ENCODE measurements at places on chromosomes 1 and 21.

DNA sequence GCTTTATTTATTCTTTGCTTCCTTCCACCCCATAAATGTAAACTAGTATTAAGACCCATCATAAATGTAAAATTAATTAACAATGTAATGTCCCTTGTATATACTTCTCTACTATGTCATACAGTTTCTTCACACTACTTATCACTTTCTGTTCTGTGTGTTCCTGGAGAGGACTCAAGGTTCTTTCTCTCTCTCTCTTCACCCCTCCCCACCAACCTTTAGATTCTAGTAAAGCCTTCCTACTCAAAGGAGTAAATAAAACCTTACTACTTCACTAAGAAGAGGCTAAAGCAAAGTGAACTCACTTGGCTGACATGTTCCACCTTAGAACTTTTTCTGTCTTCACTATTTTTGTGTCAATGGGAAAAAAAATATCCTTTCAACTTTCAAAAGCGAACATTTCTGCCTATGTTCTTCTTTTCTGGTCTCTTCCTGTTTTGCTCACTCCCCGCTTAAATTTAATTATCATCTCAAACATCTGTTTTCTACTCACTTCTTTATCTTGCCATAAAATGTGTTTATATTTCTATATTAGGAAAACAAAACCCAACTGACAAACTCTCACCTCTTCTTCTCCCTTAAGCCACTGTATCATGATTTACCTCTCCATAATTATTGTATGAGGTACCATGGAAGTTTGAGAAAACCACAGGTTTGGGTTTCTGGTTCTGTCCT is 260.3 kb downstream of the DPYD start:
- no peak for DNase-seq

DNA sequence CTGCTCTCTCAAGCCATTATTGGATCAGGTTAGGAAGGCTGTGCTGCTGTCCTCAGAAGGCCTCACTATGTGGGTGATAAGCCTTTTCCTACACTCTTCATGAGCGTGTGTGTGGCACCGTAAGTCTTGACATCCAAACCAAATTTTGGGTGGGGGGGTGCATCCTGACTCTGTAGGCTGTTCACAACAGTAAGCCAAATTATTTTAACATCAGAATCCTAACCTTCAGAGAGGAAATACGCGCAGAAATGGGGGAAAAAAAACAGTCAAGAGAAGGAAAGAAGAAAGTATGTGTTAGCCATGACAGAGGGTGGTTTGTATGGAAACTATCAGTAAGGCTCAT is 21.0 kb downstream of the STPG1 start:
- no peak for DNase-seq

GRCh38 chr1:180603850-180604226 is 28.0 kb upstream of the XPR1 start:
- DNase-seq, result no peak

GRCh38 chr1:160761886-160762285 is 22.8 kb downstream of the SLAMF7 start:
- no peak for DNase-seq

GRCh38 chr1:90504509-90504908 is 212.6 kb downstream of the BARHL2 start:
- no peak for DNase-seq

DNA sequence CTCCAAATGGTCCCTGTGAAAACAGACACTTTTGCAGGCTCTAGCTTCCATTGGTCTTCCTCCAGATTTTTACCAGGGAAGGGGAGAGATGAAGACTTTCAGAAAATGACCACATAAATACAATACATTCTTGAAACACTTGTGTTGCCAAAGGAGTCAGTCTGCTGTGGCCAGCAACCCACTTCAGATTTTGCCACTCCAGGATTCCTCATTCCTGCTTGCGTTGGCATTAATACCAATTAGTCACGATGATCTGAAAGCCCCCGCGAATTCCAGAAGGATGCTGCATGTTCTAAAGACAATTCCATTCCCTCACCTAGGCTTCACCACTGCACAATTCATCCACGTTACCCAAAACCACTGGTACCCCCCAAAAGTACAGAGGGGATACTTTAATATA is 7.9 kb upstream of the BACE2 start:
- DNase-seq, result no peak

DNA sequence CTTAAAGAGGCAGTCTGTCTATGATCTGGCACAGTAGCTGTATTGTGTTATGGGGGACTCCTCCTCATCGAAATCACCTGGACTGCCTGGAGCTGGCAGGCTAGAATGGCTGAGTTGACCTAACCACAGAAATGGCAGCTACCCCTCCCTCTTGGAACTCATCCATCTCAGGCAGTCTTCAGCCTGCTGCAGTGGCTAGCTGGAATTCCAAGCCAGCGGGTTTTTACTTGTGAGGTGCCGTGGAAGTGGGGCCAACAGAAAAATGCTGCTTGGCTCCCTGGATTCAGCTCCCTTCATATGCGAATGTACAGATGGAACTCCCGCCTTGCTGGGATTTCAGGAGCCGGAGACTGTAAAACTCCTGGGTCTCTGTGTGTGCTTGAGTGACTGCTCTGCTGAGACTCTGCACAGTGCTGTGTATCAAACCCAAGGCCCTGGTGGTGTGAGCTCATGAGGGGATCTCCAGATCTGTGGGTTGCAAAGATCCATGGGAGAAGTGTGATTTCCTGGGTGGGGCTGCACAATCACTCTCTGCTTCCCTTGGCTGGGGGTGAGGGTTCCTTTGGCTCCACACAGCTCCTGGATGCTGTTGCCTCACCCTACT is 316.9 kb downstream of the CTH start:
- DNase-seq, result no peak

DNA sequence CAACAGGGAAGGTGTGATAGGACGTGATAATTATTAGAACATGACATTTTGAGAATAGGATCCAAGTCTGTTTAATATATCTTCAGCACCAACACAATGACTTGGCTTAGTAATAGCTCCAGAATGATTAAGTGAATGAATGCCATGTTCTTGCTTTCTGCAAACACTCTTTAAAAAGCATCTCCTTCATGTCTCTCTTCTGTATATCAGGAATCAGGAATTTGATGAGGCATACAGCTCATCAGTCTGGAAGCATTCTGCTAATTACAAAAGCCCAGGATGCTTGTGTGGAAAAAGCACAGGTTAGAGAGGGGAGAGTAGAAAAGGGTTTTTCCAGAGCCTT is 113.0 kb upstream of the ZNF648 start:
- no peak for DNase-seq

DNA sequence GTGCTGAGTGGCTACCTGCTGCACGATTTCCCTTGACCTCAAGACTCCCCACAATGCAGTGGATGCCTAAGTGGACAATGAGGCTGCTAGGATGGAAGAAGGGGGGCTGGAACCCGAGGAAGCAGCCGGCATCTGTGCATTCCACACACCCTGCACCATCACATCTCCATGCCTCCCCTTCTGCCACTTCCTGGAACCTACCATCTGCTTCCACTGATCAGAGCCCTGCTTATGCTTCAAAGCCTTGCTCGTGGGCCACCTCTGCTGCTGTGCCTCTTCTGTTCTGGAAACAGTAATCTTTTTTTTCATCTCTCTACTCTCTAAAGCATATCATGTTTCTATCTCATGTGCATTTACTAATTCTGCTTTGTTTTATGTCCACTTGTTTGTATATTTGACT is 66.2 kb upstream of the WDR26 start:
- no peak for DNase-seq

- no peak for DNase-seq
These were observed 27.0 kb downstream of the TGFB2 start for GRCh38 chr1:218371927-218372672.

GRCh38 chr1:76867342-76868130 is at the start of gene ST6GALNAC5:
ST6GALNAC5 (plus strand) TSS chr1:76867480.
- DNase-seq, result no peak

DNA sequence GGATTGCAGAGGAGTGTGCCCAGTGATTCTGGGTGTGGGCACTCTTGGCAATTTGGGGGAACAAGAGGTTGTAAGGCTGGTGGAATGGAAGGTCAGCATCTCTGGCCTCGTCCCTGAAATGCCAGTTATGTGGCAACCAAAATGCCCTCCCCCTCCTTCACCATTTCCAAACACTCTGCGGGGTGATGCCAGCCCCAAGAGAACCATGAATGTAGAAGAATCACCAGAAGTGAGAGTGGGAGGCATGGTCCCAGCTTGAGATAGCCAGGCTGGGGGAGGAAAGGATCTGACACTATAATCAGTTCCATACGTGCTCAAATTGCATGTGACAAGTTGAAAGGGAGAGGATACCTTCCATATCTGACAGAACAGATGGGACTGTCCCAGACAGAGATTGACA is 88.7 kb upstream of the EDN2 start:
- no peak for DNase-seq

DNA sequence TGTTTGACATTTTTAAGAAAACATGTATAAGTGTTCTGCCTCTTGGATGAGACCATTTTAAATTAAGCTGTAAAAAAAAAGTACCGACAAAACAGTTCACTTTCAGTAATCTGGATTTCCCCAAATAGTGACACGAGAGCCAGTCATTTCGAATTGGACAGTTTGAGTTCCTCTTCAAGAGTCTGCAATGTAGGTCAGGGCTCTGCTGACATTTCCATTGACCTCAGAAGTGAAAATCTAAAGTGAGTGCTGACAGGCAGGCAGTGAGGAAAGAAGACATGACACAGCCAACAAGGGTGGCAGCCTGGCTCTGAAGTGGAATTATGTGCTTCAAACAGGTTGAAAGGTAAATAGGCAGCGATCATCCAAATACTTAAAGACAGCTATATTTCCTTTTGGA is at the start of gene IL23R:
Gene IL23R (plus strand): TSS at position 259 of the 400 bp plus-strand sequence. CDS start 1,667 bp downstream, outside the sequence.
- no peak for DNase-seq
